ENCODE measurements at places on chromosomes 3 and 15. TPM values are rescaled to one million over a fixed set of nuclear protein-coding genes. Genes with fewer than 3 reads are reported as not detected.

- peak overlapping the region; percentile 84 for H3K4me3 ChIP-seq
- peaks cover 9% of the 10 kb centered on the region for H3K27me3 ChIP-seq
- H3K36me3 ChIP-seq = no peaks in the 10 kb centered on the region
Observed at GRCh38 chr15:33067456-33067855, 127.1 kb downstream of the FMN1 start.

- H3K4me1 ChIP-seq = no peaks in the 10 kb centered on the region
- no peak overlapping the region for H3K27ac ChIP-seq
- H3K36me3 ChIP-seq = no peaks in the 10 kb centered on the region
- DNase-seq = no peak
- H3K4me3 ChIP-seq = no peak overlapping the region
Observed at GRCh38 chr3:150130404-150131100, 159.9 kb upstream of the PFN2 start.

- peak overlapping the region; percentile 73 for H3K4me3 ChIP-seq
- peaks cover 89% of the 10 kb centered on the region for H3K4me1 ChIP-seq
- H3K27me3 ChIP-seq = no peaks in the 10 kb centered on the region
- H3K36me3 ChIP-seq = no peaks in the 10 kb centered on the region
Observed at GRCh38 chr3:12963922-12964701, 109.1 kb downstream of the IQSEC1 start.

Gene HRH1
- total RNA-seq = 4.6 TPM

Gene VIPR1
- total RNA-seq = 5.6 TPM

Gene SEMA3G
- total RNA-seq = 0.36 TPM

DNA sequence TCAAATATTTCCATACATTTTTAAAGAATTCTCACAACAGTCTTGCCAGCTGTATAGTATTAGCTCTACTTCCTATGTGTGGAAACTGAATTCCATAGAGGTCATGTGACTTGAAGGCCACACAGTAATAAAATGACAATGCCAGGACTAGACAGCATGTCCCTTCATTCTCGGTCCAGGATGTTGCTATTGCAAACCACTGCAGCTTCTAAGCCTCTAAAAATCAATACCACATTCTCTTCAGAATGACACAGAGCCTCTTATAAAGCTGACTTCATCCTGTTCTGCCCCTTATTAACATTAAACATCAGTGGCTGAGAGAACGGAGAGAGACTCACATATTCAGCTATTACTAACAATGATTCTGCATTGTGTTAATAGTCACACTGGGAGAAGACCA, 240.3 kb upstream of the PEX5L start:
- no peak overlapping the region for H3K4me3 ChIP-seq
- H3K27me3 ChIP-seq = peaks cover 9% of the 10 kb centered on the region
- no peaks in the 10 kb centered on the region for H3K36me3 ChIP-seq
- no peak overlapping the region for H3K27ac ChIP-seq

Gene VPS13C
- total RNA-seq = 71.7 TPM

Gene CHST13
- total RNA-seq = not detected

Gene MYO5C
- total RNA-seq = 0.69 TPM

DNA sequence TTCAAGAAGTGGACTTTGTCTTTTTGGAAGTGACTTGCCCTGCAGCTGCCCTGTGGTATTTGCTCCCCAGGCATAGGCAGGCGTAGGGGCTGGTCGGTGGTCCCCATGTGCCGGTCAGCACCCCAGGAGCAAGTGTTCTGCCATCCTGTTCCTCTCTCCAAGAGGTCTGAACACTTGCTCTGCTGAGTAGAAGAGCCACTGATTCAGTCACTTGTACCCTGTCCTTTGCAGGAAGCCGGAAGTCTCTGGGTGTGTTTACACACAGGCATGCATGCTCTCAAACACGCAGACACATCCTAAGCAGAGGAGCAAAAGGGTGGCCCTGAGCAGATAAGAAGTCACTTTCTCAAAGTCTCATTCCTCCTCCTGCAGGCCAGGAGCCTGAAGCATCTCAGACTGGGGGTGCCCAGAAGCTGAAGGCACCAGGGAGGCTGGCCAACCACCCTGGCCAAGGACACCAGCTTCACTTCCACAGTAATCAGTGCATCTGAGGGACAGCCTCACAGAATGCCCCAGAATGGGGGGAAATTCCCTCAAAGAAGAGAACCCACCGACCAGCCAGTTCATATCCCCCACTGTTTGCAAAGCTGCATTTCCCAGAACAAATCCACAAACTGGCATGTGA, 88.7 kb upstream of the POMGNT2 start:
- H3K4me1 ChIP-seq = peaks cover 74% of the 10 kb centered on the region
- peaks cover 3% of the 10 kb centered on the region for H3K36me3 ChIP-seq
- peak overlapping the region; percentile 63 for H3K4me3 ChIP-seq
- peak overlapping the region; percentile 92 for H3K27ac ChIP-seq
- DNase-seq = peak; percentile 19

- H3K4me1 ChIP-seq = peaks cover 9% of the 10 kb centered on the region
- no peak overlapping the region for H3K4me3 ChIP-seq
- H3K36me3 ChIP-seq = no peaks in the 10 kb centered on the region
- no peak overlapping the region for H3K27ac ChIP-seq
Observed at GRCh38 chr3:71512544-71512943, 71.0 kb downstream of the FOXP1 start.

DNA sequence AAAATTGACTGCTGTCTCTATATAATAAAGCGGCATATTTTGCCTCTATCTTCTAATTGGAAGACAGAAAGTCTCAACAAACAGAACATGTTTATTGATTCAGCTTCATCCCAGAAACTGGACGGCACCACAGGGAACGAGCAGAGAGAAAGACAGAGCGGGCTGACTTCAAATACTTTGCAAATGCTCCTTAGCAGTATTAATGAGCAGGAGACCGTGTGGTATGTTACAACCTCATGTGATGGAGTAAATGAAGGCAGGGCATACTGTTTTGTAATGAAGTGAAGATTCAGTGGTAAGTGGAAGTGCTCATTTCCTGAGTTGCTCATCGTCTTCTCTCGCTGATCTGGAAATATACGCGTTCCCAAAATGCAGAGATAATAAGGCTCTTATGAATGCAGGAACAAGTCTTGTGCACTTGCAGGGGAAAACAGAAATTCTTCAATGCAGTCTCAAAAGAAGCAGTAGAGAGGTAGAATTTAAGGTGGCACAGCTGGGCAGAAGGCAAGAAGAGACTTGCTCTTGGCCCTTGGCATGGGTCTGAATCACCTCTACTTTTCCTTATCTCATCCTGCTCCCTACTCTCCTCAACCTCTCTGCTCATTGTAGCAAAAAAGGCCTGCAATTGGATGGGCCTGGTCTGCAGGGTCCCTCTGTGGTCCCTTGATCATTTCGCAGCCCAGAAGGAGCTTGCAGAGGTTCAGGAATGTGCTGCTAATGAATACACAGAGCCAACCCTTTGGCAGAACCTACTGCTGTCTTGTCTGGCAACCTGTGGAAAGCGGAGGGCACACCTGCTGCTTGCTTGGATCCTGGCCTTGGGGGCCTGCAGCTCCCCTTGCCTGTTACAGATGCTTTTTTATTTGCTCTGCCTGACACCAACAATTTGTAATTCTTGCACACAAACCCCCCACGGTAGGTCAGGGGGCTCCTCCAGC, 604.9 kb upstream of the CFAP20DC start:
- H3K27me3 ChIP-seq = no peaks in the 10 kb centered on the region
- no peak for DNase-seq
- H3K4me3 ChIP-seq = no peak overlapping the region
- no peaks in the 10 kb centered on the region for H3K4me1 ChIP-seq

DNA sequence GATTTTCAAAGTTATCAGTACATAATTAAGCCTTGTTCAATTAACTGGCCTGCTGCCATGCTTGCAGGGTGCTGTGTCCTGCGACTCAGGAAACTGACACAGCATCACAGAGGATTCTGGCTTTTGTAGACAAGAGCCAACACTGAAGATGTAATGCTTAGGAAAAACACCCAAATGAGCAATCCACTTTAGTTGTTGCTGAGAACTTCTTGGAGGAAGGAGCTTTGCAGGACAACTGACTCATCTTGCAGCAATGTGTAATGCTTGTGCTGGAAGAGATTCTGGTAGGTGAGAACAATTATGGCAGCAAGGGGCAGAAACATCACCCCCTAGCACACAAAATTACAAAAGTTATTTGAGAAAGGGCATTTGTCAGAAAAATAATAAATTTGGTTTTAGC, 67.6 kb downstream of the NLGN1 start:
- DNase-seq = no peak
- no peaks in the 10 kb centered on the region for H3K36me3 ChIP-seq

GRCh38 chr3:108125550-108126071, 34.8 kb upstream of the CD47 start:
- H3K4me1 ChIP-seq = peaks cover 81% of the 10 kb centered on the region
- peaks cover 27% of the 10 kb centered on the region for H3K36me3 ChIP-seq
- peak overlapping the region; percentile 100 for H3K27ac ChIP-seq

- H3K36me3 ChIP-seq = no peaks in the 10 kb centered on the region
- no peak overlapping the region for H3K4me3 ChIP-seq
- peaks cover 4% of the 10 kb centered on the region for H3K27me3 ChIP-seq
- no peak overlapping the region for H3K27ac ChIP-seq
Observed at GRCh38 chr3:15121936-15122335, 23.0 kb upstream of the RBSN start.

DNA sequence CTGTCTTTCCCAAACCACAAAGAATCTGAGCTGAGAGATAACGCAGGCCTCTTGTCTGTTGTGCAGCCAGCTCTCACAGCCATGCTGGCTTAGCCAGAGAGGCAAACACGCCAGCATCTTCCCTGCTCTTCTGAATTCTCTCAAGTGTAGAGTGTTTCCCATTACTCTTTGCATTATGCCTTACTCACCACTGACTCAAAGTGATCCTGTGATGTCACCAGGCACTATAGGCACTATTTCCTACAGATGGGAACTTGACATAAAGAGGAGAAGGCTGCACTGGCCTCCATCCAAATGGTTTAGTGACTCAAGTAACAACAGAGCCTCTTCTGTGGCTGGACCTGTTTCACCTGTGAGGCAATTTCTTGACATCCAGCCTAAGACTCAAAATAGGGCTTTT, 44.4 kb downstream of the PDZRN3 start:
- H3K27ac ChIP-seq = no peak overlapping the region
- H3K27me3 ChIP-seq = no peaks in the 10 kb centered on the region
- H3K4me1 ChIP-seq = no peaks in the 10 kb centered on the region
- H3K36me3 ChIP-seq = no peaks in the 10 kb centered on the region
- peak; percentile 11 for DNase-seq

GRCh38 chr3:115832265-115832664, 209.0 kb downstream of the GAP43 start:
- H3K4me1 ChIP-seq = no peaks in the 10 kb centered on the region
- H3K4me3 ChIP-seq = no peak overlapping the region
- H3K27ac ChIP-seq = no peak overlapping the region
- no peak for DNase-seq

Gene FRMD5
- 0.60 TPM for total RNA-seq

DNA sequence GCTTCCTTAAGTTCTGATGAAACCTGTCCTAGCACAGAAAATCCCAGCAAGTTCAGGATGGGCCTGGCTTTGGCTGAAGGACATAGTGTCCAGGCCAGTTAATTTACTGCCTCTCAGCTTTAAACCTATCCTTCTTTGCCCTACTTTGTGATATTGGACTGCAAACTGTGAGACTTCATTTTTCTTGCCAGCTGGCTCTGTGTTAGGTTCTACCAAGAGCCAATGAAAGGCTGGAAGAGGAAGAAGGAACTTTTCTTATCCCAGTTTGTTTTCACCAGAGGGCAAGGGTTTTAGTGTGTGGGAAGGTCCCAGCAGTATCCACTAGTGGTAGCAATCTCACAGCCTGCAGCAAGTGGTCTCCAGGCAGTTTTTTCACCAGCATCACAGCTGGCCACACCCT, 18.2 kb downstream of the DCUN1D1 start:
- no peaks in the 10 kb centered on the region for H3K27me3 ChIP-seq
- H3K36me3 ChIP-seq = peaks cover 1% of the 10 kb centered on the region
- H3K4me1 ChIP-seq = peaks cover 23% of the 10 kb centered on the region
- H3K4me3 ChIP-seq = no peak overlapping the region

DNA sequence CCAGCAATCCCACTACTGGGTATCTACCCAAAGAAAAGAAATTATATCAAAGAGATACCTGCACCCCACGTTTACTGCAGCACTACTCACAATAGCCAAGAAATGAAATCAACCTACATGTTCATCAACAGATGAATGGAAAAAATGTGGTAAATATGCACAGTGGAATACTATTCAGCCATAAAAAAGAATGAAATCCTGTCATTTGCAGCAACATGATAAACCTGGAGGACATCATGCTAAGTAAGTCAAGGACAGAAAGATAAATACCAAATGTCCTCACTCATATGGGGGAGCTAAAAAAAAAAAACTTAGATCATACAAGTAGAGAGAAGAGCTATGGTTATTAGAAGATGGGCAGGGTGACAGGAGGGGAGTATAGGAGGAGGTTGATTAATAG, 9.1 kb downstream of the ZBTB11 start:
- H3K27me3 ChIP-seq = no peaks in the 10 kb centered on the region
- peaks cover 9% of the 10 kb centered on the region for H3K36me3 ChIP-seq
- H3K4me3 ChIP-seq = no peak overlapping the region

DNA sequence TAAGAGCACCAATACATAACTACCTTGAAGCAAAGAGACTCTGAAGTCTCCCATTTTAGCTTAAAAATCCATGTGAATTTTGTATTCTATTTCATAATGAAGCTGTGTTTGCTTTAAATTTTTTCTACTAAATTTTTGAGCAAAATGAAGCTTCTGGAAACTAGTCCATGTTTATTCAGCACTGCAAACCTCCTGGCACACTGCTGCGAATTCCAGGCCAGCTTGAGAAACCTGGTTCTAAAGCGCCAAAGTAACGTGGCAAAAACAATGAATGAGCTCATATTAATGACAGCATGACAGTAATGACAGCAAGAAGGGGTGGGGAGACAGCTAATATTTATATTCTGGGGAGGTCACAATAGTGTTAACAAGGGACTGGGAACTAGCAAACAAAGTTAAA, 25.7 kb downstream of the CEP152 start:
- no peaks in the 10 kb centered on the region for H3K27me3 ChIP-seq
- no peak overlapping the region for H3K27ac ChIP-seq
- no peaks in the 10 kb centered on the region for H3K4me1 ChIP-seq
- no peak for DNase-seq
- peaks cover 37% of the 10 kb centered on the region for H3K36me3 ChIP-seq

DNA sequence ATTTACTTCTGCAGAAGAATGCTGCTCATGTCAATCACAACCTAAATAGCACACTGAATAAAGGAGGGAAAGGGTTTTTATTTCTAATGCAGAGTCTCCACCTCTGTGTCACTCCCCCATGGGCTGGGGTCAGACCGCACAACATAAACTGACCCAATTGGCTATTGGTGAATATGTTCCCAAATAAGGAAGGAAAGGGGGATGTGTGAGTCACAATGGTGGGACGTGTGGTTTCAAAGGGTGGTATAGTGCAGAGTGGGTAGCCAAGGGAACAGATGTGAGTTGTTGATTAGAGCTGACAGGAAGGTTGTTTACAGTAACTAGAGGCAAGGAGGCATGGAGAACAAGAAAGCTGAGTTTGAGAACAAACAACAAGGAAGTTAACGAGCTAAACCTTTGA, 491.8 kb downstream of the ZPLD1 start:
- H3K27me3 ChIP-seq = no peaks in the 10 kb centered on the region
- H3K4me3 ChIP-seq = no peak overlapping the region
- H3K4me1 ChIP-seq = no peaks in the 10 kb centered on the region
- H3K36me3 ChIP-seq = peaks cover 3% of the 10 kb centered on the region

Gene SCAANT1
- total RNA-seq = not detected

- no peaks in the 10 kb centered on the region for H3K4me1 ChIP-seq
- no peaks in the 10 kb centered on the region for H3K36me3 ChIP-seq
- no peak overlapping the region for H3K27ac ChIP-seq
- no peak for DNase-seq
- H3K4me3 ChIP-seq = no peak overlapping the region
Observed at GRCh38 chr3:180390313-180390712, 211.7 kb upstream of the TTC14 start.

Gene ADCY5
- total RNA-seq = not detected

GRCh38 chr3:37652851-37653250, 208.8 kb upstream of the CTDSPL start:
- H3K27ac ChIP-seq = no peak overlapping the region
- no peaks in the 10 kb centered on the region for H3K4me1 ChIP-seq
- no peak overlapping the region for H3K4me3 ChIP-seq
- peaks cover 3% of the 10 kb centered on the region for H3K27me3 ChIP-seq

Measured in activated T-cell treated with anti-CD3 and anti-CD28 coated beads, Interleukin-2, amount 50 U/mL, for 72 hours (primary cell).